A549 treated with DMSO at 1 μM for 4 hours (cell line): ENCODE measurements at places on chromosomes 7 and 10. TPM values are rescaled to one million over a fixed set of nuclear protein-coding genes. Genes with fewer than 3 reads are reported as not detected.

Gene GDF2
- not detected in 5 replicates for total RNA-seq

Gene HTR7
- 0.09 to 0.15 TPM (median 0.10 TPM) in 5 replicates for total RNA-seq

Gene SPDYE3
- total RNA-seq = not detected in 5 replicates

Gene ZNF33B
- 5.6 to 7.7 TPM (median 6.2 TPM) in 5 replicates for total RNA-seq

Gene H2BK1
- total RNA-seq = not detected in 5 replicates

Gene RAMP3
- not detected in 5 replicates for total RNA-seq

Gene MBL2
- not detected in 5 replicates for total RNA-seq

Gene NME8
- not detected in 5 replicates for total RNA-seq

Gene CFAP43
- 0.16 to 0.28 TPM (median 0.21 TPM) in 5 replicates for total RNA-seq

Gene SPDYE2B
- total RNA-seq = 0.05 TPM in 1 of 5 replicates, not detected in the others

Gene THSD7A
- total RNA-seq = 1.7 to 3.2 TPM (median 2.8 TPM) in 5 replicates

Gene CALN1
- not detected in 5 replicates for total RNA-seq

Gene CDHR1
- total RNA-seq = 0.06 to 0.13 TPM (median 0.08 TPM) in 5 replicates

Gene ZPBP
- total RNA-seq = not detected in 5 replicates

Gene PPIF
- 158 to 244 TPM (median 175 TPM) in 5 replicates for total RNA-seq

Gene ENO4
- total RNA-seq = 0.11 to 0.67 TPM (median 0.34 TPM) in 5 replicates

Gene HABP2
- 0.03 to 0.13 TPM (median 0.08 TPM) in 4 of 5 replicates, not detected in the other for total RNA-seq

Gene GARIN1A
- total RNA-seq = 0.26 to 0.80 TPM (median 0.65 TPM) in 5 replicates

Gene RBP3
- total RNA-seq = not detected in 5 replicates

Gene GRM3
- total RNA-seq = not detected in 5 replicates

Gene SHTN1
- total RNA-seq = 22.8 to 31.3 TPM (median 27.0 TPM) in 5 replicates

Gene CLDN4
- 4.4 to 6.6 TPM (median 5.7 TPM) in 5 replicates for total RNA-seq

Gene CLIP2
- 15.4 to 21.9 TPM (median 19.8 TPM) in 5 replicates for total RNA-seq

Gene CYP26C1
- not detected in 5 replicates for total RNA-seq

Gene HOGA1
- 0.57 to 1.2 TPM (median 0.96 TPM) in 5 replicates for total RNA-seq

Gene MOGAT3
- total RNA-seq = not detected in 5 replicates

Gene RAB19
- total RNA-seq = not detected in 5 replicates

Gene SDHAF3
- total RNA-seq = 16.6 to 45.7 TPM (median 28.3 TPM) in 5 replicates

Gene ZP3
- 17.1 to 22.9 TPM (median 17.7 TPM) in 5 replicates for total RNA-seq

Gene EIF5AL1
- total RNA-seq = 2.3 to 5.1 TPM (median 2.8 TPM) in 5 replicates

Gene SUN3
- total RNA-seq = 0.46 TPM in 1 of 5 replicates, not detected in the others

Gene RHOBTB1
- 5.1 to 7.1 TPM (median 7.0 TPM) in 5 replicates for total RNA-seq

Gene MYO1G
- 0.07 to 0.13 TPM (median 0.09 TPM) in 5 replicates for total RNA-seq

Gene CH25H
- 0.06 to 0.07 TPM in 2 of 5 replicates, not detected in the others for total RNA-seq

Gene SPDYE5
- total RNA-seq = not detected in 5 replicates

Gene CHN2
- total RNA-seq = 0.06 TPM in 1 of 5 replicates, not detected in the others

Gene NPTX2
- total RNA-seq = 0.06 to 0.21 TPM (median 0.08 TPM) in 3 of 5 replicates, not detected in the others
